ENCODE measurements at places on chromosomes 4 and X.

- no peak for DNase-seq
Measured at GRCh38 chr4:64146030-64146429, 263.2 kb downstream of the TECRL start.

DNA sequence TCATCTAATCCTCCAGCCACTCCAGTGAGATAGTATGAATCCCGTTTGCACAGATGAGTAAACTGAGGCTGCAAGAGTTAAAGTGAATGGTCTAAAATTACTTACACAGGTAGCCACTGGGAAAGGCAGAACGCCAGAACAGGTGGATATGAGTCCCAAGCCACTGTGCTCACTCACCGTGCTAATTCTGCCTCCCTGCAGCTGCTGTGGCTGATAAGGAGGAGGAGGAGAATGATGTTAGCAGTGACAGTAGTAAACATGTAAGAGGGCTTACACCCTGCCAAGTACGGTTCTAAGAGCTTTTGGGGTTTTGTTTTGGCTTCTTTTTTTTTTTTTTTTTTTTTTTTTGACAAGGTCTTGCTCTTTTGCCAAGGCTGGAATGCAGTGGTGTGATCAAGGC is 90.5 kb upstream of the PRPS2 start:
- no peak for DNase-seq

DNA sequence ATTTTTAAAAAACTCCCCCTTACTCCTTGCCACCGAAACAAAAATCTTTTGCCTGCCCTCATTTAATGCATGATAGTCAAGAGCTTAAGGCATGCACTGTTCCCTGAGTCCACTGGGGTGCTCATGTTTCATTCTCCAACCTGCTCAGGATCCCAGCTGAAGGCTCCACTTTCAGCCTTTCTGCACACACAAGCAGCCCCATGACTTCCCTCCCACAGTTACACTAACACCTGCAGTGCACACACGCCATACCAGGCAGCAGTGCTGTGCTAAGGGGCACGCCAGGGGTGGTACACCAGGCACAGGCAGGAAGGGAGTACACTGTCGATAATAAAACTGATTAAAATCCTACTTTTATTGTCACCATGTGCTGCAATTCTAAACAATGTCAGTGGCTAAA is 385.2 kb downstream of the BMPR1B start:
- no peak for DNase-seq

DNA sequence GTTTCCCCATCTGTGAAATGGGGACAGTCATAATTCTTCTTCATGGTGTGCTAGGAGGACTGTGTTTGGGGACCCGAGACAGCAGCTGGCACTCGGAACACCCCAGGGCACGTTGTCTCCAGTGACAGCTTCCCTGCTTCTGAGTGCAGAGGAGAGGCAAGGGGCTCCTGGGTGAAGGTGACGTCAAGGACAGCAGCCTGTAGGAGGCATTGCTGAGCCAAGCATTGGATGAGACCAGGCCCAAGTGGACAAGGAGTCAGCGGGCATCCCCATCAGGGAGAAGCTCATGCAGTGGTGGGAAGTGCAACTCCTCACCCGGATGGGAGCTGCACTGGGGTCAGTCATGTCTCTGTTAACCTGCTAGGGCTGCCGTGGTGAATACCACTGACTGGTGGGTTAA is 46.1 kb downstream of the EVC start:
- no peak for DNase-seq

DNA sequence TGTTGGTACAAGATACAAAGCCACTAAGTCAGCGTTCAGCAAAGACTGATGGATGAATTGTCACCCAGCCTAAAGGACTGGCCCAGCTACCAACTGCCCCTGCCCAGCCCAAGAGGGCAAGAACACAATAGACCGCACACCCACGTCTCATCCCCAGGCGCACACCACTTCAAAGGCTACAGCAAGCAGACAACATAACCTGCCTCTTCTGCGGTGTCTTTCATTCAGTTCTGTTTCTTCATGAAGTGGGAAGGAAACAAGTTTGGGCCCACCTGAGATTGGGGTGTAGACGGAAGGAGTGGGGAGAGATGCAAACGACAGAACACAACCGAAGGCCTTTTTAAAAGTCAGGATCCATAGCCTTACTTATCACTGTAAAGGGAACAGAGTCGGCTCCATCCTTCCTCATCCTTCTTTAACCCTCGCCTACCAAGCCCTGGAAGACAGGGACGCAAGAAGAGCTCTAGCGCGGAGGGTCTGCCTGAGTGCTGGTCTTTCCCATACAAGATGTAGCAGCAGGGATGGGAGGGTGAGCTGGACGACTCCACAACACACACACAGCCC is 691 bp downstream of the SCARB2 start:
- DNase-seq = no peak

DNA sequence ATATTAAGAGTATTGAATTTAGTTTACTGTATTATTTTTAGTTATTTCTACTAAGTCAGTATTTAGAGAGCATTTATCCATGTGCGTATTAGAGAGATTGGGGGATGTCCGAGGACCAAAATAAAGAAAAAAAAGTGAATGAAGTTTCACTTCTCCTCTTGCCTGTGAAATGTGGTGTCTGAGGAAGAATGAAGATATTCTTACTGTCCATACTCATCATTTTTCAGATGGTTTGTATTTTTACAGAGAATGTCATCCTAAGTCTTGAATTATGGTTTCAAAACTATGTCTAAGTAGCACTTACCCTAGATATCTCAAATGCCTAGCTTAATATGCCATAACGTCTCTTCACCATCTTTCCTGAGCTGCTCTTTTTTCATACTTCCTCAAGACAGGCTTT is 854.3 kb downstream of the C4orf33 start:
- DNase-seq = no peak

- DNase-seq = no peak
Measured at GRCh38 chr4:145859426-145859825, 79.2 kb downstream of the ZNF827 start.

DNA sequence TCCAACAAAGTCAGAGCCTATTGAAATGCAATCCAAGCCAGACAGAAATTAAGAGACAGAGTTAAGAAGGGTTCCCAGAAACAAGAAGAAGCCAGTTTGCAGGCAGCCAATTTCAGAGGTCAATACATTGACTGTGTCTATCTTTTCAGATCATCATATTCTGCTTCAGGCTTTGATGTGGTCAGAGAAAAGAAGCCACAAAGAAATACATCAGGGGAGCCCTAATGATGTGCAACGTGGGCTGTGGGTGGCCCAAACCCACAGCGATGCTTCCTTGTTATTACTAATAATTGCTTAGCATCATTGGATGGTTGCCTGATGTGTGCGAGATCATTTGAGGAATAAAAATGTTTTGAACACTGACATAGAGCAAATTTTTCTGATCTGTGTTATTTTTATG is 99.0 kb upstream of the DUSP21 start:
- DNase-seq = no peak

DNA sequence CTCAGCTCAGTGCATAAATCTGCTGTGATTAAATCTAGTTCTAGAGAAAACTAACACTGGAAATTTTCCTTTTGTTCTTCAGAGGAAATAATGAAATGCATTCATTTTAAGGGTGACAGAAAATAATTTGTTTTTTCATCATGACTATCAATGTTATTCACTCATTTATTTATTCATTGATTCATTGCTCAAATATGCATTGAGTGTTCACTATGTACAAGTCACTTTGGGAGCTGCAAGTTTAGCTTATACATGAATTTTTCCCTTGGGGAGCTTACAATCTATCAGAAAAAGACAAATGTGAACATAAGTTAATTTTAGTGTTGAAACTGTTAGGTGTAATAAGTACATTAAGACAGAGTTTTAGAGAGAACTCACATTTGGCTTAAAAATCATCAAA is 897.8 kb downstream of the CENPC start:
- no peak for DNase-seq

GRCh38 chrX:108310506-108310905 is 127.7 kb downstream of the COL4A6 start:
- DNase-seq = no peak

GRCh38 chr4:168917138-168917779 is 92.8 kb downstream of the CBR4 start:
- DNase-seq = no peak

DNA sequence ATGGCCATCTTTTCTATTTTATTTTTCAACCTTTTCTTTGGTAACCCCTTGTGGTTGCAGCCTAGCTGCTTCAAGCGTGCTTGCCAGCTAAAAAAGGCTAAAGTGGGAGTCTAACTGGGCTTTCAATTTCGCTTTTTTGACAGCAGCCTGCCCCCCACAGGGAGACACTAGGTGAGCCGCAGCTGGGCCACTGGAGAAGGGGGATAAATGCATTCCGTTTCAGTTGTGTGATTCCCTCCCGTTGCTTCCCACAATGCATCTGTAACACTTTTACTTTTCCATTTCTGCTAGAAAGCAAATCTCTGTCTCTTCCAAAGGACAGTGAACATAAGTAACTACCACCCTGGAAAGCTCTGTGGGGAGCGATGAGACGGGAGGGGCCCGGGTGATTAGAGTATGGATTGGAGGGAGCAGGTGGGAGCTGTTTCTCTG is 86.3 kb upstream of the RAPGEF2 start:
- DNase-seq = no peak

- DNase-seq = no peak
Measured at GRCh38 chrX:56279863-56280262, 47.7 kb downstream of the KLF8 start.

DNA sequence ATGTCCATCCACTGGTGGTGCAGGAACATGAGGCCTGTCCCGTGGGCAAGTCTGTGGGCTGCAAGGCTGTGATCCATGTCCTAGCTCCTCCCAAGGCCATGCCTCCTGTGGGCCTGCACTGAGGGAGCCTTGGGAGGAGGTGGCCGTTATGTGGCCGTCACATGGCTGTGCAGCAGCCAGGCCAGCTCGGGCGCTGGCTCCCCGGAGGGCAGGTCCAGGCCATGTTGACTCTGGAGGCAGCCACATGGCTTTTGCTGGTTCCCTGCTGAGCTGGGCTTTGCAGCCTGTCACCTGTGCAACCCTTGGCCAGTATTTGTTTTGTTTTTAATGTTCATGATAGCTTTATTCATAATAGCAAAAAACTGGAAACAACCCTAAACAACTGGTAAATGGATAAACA is 13.3 kb downstream of the ADRA2C start:
- no peak for DNase-seq

DNA sequence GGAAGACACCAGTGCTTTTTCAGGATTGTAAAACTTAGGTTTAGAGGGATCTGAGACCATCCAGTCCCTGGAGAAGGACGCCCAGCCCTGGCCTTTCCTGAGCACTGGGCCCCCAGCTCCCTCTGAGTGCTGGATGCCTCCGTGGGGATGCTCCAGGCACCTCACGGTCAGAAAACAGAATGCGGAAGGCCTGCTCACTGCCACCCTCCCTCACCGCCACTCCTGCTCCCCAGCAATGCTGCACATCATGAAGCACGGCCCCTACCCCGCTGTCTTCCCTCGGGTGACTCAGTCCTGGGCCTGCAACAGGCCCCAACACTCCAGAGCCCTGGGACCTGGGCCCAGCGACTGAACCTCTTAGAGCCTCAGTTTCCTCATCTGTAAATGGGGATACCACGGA is 26.2 kb downstream of the ABLIM2 start:
- no peak for DNase-seq

DNA sequence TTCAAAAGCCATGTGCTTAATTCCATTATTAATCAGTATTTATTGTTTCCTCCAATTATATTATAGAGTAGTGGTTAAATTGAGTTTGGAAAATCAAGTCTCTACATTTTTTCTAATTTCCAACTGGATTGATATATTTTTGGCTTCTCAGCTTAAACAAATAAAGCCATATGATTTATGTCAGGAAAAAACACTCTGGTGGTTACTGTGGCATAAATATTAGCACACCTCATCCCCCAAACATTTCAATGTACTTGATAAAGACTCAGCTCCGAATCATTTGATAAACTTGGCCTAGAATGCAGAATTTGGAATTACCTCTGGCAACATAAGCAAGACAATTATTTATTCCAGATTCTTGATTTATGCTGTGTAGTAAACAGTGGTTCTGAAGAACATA is 2313.8 kb downstream of the ARAP2 start:
- no peak for DNase-seq

DNA sequence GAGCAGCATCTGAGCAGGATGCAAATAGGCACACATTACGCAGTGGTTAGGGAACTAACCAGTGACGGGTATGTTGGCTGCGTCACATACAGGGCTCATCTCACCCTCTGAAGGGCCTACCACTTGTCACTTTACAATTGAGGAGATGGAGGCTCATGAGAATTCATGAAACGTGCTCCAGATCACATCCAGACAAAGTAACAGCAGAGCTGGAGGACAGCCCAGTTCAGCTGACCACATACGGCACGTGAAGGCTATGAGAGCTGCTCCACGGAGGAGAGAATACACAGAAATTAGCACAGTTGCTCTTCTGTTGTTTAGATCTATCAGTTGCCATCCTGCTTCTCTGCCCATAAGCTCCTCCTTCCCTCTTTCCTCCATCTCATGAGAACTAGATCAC is 78.4 kb downstream of the FAM9B start:
- DNase-seq = no peak

DNA sequence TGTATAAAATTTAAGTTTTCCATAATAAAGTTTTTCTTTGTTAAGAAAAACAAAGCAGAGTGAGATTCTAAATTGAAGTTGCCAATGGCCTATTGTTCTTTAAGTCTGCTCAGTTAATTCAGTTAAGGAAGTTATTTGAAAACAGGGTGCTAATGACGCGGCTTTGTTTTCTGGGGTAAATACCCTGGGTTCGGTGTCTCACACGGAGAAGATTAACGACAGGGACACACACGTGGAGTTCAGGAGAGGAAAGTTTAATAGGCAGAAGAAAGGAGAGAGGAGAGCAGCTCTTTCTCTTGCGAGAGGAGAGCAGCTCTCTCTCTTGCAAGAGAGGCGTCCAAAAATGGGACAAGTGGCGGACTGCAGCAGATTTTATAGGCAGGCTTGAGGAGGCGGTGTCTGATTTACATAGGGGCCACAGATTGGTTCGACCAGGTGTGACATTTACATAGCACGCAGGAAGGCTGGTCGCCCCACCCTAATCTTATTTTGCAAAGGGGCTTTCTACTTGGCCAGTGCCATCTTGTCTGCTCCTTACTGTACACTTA is 9.6 kb downstream of the CA5B start:
- DNase-seq = no peak

GRCh38 chrX:104419926-104420325 is 146.1 kb upstream of the IL1RAPL2 start:
- no peak for DNase-seq

- no peak for DNase-seq
Measured at GRCh38 chrX:123201720-123202119, 17.6 kb downstream of the GRIA3 start.

DNA sequence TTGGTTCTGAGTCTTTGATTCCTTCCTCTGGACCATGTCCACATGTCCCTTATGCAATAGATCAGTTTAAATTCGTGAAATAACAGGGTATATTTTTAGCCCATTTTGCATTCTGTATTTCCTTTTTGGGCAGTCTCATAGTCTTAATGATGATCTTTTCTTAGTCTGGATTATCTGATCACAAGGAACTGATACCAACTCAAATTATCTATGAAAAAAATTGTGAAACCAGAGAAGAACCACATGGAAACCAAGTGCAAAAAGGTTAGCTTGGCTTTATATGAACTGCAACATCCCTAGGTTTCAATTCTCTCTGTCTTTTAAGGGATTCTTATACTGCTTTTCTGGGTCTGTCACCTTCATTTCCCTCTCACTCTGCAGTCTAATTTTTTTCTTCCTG is 608.6 kb upstream of the AADAT start:
- DNase-seq = no peak

All from stimulated activated CD8-positive, alpha-beta memory T cell treated with anti-CD3 and anti-CD28 coated beads, Interleukin-15, amount 100 ng/mL, for 24 hours (primary cell).